RKO (cell line): ENCODE measurements at places on chromosomes 1 and 21.

DNA sequence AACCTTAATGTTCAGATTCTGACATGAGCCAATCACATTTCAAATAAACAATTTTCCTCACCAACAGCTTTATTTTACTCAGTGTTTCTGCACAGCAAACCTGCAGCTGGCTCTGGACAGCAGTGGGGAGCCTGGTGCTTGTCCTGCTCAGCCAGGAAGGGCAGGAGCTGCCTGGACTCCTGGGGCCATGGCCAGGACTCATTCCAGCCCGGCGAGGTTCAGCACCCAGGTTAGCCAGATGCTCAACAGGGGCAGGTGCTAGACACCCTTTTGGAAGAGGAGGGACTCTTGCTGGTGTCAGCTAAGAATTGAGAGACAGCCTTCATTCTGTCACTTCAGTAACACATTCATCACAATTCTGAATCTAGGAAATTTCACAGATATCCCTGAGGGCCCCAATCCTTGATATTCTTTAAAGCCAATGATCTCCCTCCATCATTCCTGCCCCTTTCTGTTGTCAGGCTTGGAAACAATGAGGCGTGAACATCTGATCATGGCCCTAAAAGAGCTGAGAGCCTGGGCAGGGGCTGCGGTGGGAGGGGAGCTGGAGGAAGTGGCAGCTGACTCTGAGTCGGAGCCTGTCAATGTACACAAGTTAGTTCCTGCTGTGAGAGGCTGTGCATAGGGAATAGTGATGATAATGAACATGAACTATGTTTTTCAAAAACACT is 251.3 kb downstream of the SDCCAG8 start:
- DNase-seq: no peak

DNA sequence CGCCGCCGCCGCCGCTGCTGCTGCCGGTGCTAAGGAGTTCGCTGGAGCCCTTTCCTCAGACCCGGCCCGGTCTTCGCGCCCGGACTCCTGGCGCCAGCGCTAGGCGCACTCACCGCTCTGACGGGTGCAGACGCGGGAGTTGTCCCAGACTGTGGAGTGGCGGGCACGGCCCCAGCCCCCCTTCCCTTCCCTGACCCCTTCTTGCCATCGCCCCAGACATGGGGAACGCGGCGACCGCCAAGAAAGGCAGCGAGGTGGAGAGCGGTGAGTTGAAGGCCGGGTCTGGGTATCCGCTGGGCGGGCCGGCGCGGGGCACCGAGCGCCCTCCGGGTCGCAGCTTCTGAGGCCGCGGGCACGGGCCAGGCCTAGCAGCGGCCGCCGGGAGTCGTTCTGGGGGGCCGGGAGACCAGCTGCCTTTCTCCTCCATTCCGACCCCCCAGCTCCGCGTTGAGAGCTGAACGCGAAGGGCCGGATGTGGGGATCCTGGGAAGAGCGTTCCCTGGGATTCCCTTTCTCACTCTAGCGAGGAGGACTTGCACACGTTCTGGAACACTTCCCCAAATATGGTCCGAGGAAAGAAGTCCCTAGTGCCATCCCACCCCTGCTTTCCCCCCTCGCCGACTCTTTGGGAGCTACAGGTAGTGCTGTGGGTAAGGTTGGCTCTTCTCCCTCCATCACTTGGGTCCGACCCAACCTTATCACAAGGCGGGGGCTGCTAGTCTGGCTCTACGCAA is 65.8 kb upstream of the PRKACB start:
- DNase-seq: no peak

- DNase-seq: no peak
Measured at GRCh38 chr21:37593015-37593414, 226.4 kb downstream of the DYRK1A start.

DNA sequence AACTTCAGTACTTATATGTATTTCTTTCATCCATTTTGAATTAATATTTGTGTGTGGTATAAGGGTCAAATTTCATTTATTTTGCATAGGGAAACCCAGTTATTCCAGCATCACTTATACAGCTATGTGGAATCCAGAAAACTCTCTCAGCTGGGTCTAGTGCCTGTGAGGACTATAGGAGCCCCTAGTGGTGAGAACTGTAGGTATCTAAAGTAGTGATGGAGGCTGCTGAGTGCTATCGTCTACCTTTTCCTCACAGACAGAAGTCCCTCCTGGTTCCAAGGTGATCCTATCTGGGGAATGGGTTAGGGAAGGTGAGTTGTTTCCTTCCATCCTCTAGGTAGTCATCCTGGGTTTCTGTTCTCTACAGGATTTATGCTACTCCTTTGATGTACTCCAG is 352.0 kb upstream of the C1orf87 start:
- DNase-seq: peak; percentile 41

DNA sequence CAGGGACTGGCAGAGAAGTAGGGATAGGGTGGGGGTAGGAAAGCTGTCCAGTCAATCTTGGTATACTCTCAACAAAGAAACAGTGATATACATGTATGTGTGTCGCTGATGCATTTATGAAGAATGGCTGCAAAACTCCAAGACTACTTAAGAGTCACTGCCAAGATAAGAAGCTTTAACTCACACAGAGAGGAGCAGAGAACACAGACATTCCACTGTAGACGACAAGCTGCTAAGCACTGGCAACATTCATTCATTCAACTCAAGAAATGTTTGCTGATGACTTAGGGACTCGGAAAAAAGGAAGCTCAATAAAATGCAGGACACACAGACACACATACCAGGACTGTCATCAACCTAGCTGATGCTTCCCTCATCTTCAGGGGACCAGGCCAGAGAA is 5.5 kb downstream of the CTNNBIP1 start:
- DNase-seq: no peak
